Left ventricle myocardium inferior (tissue), 1 donor: ENCODE measurements at places on chromosomes 13 and 19. TPM values are rescaled to one million over a fixed set of nuclear protein-coding genes. Genes with fewer than 3 reads are reported as not detected.

DNA sequence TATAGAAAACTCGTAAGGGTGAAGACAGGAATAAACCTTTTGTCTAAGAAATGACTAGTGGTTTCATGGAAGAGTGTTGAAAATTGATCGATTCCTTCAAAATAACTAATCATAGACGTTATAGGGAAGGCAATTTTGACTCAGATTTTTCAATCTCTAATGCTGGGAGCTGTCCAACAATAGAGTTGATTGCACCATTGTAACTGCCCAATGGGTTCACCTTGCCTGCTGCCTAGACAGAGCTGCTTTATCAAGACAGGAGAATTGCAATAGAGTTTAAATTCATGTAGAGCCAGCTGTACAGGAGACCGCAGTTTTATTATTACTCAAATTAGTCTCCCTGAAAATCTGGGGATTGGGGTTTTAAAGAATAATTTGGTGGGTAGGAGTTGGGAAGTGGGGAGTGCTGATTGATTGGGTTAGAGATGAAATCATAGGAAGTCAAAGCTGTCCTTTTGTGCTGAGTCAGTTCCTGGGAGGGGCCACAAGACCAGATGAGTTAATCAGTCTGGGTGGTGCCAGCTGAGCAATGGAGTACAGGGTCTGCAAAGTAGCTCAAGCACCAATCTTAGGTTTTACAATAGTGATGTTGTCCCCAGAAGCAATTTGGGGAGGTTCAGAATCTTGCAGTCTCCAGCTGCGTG is 16.8 kb upstream of the ADGRE2 start:
- H3K4me3 ChIP-seq, result no peak overlapping the region
- H3K27me3 ChIP-seq, result peaks cover 15% of the 10 kb centered on the region
- H3K27ac ChIP-seq, result no peak overlapping the region
- DNase-seq, result no peak
- H3K36me3 ChIP-seq, result no peaks in the 10 kb centered on the region

PGPEP1 gene
- total RNA-seq, result 38.8 TPM

GRCh38 chr13:74193391-74193790 is 59.2 kb upstream of the KLF12 start:
- H3K36me3 ChIP-seq, result no peaks in the 10 kb centered on the region
- DNase-seq, result no peak
- H3K27ac ChIP-seq, result no peak overlapping the region
- H3K27me3 ChIP-seq, result no peaks in the 10 kb centered on the region

MAP4K1 gene
- 1.6 TPM for total RNA-seq
